ENCODE measurements at places on chromosomes 6 and 20.

- DNase-seq: no peak
These were observed 64.4 kb downstream of the TMEM170B start for GRCh38 chr6:11601776-11602605.

DNA sequence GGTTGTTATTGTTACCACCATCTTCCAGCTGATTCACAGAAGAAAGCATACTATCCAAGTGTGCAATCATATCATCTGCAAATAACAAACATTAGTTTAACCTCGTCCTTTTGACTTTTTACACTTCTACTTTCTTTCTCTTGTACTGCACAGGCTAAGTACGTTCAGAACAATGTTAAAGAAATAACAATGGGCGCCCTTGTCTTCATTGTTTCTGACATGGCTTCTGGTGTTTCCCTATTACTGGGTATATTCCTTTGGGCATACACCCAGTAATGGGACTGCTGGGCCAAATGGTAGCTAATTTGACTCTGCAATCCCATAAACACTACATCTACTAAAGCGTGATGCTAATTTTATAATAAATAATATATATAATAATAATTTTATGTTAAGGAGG, 146.7 kb downstream of the GJA10 start:
- no peak for DNase-seq

DNA sequence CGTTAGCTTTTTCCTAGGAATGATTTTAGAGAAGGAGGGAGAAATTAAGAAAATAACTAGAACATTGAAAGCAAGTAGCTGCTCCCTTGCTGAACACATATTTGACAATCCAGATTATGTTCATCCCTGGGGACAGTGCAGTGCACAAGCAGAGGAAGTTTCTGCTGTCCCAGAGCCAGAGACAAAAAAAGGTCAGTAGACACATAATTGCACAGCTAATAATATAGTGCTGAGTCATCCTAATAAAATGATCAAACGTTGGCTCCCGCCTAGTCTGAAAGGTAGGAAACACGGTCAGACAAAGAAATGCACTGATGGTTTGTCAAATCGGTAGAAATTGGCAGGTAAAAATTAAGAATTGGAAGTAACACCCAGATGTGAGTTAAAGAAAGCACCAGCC, 21.7 kb upstream of the SSTR4 start:
- no peak for DNase-seq

- DNase-seq: peak; percentile 35
These were observed 26.7 kb downstream of the IYD start for GRCh38 chr6:150395388-150396009.

Measured in NCI-H1417 treated with DMSO at 0.1 percent for 48 hours (cell line).